ENCODE measurements at places on chromosomes 12 and 14.

DNA sequence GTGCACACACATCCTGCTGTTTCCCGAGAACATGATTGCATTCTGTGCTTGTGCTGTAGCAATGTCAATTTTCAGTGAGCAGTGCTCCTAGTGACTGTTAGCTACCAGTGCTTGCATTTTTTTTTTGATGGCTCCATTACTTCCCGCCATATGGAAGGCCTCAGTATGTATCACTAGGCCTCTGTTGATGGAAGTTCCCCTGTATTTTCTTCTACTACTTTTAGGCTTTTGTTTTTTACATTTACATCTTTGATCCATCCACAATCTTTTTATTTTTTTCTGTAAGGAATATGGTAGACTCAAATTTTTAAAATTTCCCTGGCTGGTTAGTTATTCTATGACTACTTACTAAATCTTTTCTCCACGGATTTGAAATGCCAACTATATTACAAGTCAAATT, 49.1 kb downstream of the ZNF664 start:
- H3K27me3 ChIP-seq, result no peaks in the 10 kb centered on the region
- no peaks in the 10 kb centered on the region for H3K4me1 ChIP-seq
- H3K27ac ChIP-seq, result no peak overlapping the region
- DNase-seq, result no peak

- H3K4me3 ChIP-seq, result no peak overlapping the region
- no peaks in the 10 kb centered on the region for H3K4me1 ChIP-seq
- no peak for DNase-seq
- no peaks in the 10 kb centered on the region for H3K27me3 ChIP-seq
- H3K36me3 ChIP-seq, result no peaks in the 10 kb centered on the region
Observed at GRCh38 chr12:104627990-104628830, 171.5 kb downstream of the CHST11 start.

GRCh38 chr12:75444429-75445136, 36.0 kb upstream of the GLIPR1 start:
- H3K36me3 ChIP-seq, result no peaks in the 10 kb centered on the region
- H3K4me1 ChIP-seq, result no peaks in the 10 kb centered on the region
- no peaks in the 10 kb centered on the region for H3K27me3 ChIP-seq

- H3K27me3 ChIP-seq, result no peaks in the 10 kb centered on the region
- DNase-seq, result no peak
- H3K4me3 ChIP-seq, result no peak overlapping the region
Observed at GRCh38 chr12:82691513-82691912, 4.8 kb downstream of the TMTC2 start.

DNA sequence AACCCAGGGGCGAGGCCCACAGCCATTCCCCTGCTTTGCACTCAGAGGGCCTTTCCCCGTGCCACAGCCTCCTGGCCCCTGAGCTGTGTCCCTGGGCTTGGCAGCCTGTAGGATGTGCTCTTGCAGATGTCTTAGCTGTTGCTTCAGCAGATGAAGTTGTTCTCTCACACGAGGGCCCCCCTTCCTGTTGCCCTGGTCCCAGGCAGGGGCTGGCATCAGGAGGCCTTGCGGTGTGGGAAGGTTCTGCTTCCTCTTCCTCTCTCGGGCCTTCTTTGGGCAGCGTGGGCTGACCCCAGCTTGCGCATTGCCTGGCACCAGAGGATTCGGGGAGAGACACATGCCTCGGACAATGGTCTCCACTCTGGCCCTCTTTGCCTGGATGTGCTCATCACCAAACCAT, 12.7 kb downstream of the PROX2 start:
- no peak overlapping the region for H3K4me3 ChIP-seq
- no peaks in the 10 kb centered on the region for H3K4me1 ChIP-seq
- DNase-seq, result no peak
- H3K36me3 ChIP-seq, result no peaks in the 10 kb centered on the region
- no peak overlapping the region for H3K27ac ChIP-seq
- no peaks in the 10 kb centered on the region for H3K27me3 ChIP-seq

DNA sequence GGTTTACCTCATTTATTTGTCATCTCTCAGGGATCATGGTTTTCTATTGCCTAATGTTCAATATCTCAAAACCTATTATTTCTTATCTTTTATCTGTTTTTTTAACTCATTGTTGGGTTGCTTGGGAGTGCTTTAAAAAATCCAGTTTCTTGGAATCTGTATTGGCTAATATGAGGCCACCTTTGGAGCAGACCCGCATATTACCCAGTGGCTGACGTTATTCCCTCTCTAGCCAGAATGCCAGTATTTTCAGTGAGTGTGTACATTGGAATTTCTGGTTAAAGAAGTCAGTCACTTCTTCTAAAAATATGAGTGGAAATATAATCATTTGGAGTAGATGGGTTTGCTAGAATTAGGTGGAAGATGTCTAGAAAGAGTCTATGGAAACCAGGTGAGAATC, 38.3 kb downstream of the PRMT8 start:
- H3K4me1 ChIP-seq, result no peaks in the 10 kb centered on the region
- no peaks in the 10 kb centered on the region for H3K27me3 ChIP-seq
- no peak overlapping the region for H3K4me3 ChIP-seq
- no peak overlapping the region for H3K27ac ChIP-seq
- DNase-seq, result no peak
- H3K36me3 ChIP-seq, result no peaks in the 10 kb centered on the region

DNA sequence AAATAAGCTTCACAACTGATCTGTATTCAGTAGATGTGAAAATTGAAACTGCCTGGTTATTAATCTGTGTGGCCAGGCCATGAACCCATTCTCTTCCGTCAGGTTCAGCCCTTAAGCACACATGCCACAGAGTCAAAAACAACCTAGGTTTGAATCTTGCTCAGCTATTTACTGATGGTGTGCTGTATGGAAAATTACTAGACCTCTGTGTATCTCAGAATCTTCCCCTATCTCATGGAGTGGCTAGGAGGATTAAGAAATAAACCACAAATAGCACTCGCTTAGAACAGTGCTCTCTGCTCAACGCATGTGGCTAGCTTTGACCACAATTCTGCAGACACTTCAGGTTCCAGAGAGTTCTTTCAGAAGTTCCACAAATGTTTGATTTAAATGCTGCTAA, 240.7 kb upstream of the PLEKHG7 start:
- no peak for DNase-seq
- H3K27ac ChIP-seq, result no peak overlapping the region
- no peaks in the 10 kb centered on the region for H3K36me3 ChIP-seq
- no peak overlapping the region for H3K4me3 ChIP-seq

DNA sequence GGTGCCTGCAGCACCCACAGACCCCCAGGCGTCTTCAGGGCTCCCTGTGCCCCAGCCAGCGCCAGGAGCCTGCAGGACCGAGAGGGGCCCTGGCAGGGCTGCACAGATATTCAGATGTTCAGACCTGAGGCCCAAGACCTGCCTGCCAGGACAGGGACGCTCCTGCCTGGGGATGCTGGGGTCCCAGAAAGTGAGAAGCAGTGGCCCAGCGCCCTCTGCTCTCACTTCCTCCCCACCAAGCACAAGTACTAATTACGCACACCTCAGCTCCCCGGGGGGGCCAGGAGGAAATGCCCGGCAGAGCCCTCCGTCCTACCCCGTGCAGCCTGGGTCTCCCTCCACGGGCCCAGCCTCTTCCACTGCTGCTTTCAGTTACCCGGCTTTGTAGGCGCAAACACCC, 28.8 kb upstream of the INF2 start:
- H3K27me3 ChIP-seq, result no peaks in the 10 kb centered on the region
- no peaks in the 10 kb centered on the region for H3K36me3 ChIP-seq
- DNase-seq, result no peak
- no peak overlapping the region for H3K27ac ChIP-seq

DNA sequence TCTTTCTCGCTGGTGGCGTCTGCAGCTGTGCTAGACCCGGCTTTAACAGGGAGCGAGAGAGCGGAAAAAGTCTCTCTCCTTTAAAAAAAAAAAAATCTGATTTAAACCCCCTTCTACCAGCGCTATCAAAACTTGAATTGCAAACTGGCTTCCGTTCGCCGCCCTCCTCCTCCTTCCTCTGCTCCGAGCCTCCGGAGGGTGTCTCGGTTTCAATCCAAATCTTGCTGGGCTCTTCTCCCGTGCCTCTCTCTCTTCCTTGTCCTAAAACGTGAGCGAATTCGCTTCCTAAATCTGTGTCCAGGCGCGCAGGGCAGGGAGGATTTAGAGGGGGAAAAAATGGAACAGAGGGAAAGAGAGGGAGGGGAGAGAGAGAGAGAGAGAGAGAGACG, 272 bp downstream of the TBX3 start:
- DNase-seq, result no peak
- no peaks in the 10 kb centered on the region for H3K36me3 ChIP-seq
- H3K4me3 ChIP-seq, result peak overlapping the region; percentile 84
- H3K27me3 ChIP-seq, result peaks cover 12% of the 10 kb centered on the region
- H3K27ac ChIP-seq, result peak overlapping the region; percentile 93

DNA sequence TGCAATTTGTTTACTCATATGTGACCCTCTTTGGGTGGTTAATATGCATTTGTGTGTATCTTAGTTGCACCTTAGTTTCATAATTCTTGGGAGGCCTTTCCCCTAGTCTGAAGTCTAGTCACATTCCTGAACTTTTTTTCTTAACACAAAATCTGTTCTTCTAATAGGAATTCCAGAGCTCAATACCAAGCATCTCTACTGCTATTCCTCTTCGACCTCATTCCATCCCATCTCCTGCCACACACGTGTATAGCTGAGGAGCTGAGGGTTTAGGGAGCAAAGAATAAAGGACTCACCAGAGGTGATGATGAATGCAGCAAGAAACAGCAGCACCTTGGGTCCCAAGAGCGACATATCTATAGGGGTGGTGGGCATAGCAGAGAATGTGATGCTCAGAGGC, 875 bp downstream of the MFAP5 start:
- no peaks in the 10 kb centered on the region for H3K4me1 ChIP-seq
- DNase-seq, result no peak
- peak overlapping the region; percentile 47 for H3K4me3 ChIP-seq
- no peaks in the 10 kb centered on the region for H3K27me3 ChIP-seq
- no peak overlapping the region for H3K27ac ChIP-seq
- H3K36me3 ChIP-seq, result no peaks in the 10 kb centered on the region

- H3K36me3 ChIP-seq, result no peaks in the 10 kb centered on the region
- H3K4me3 ChIP-seq, result no peak overlapping the region
Observed at GRCh38 chr12:13179211-13180074, 17.1 kb upstream of the EMP1 start.

- H3K27ac ChIP-seq, result no peak overlapping the region
- peaks cover 3% of the 10 kb centered on the region for H3K4me1 ChIP-seq
- peaks cover 14% of the 10 kb centered on the region for H3K27me3 ChIP-seq
- peak; percentile 72 for DNase-seq
- H3K4me3 ChIP-seq, result peak overlapping the region; percentile 35
- H3K36me3 ChIP-seq, result no peaks in the 10 kb centered on the region
Observed at GRCh38 chr12:48995086-48995879, 3.9 kb downstream of the DDN start.

- H3K27me3 ChIP-seq, result no peaks in the 10 kb centered on the region
- peaks cover 7% of the 10 kb centered on the region for H3K4me1 ChIP-seq
- H3K27ac ChIP-seq, result peak overlapping the region; percentile 13
- DNase-seq, result no peak
Observed at GRCh38 chr14:90491911-90492531, 95.2 kb downstream of the CALM1 start.

DNA sequence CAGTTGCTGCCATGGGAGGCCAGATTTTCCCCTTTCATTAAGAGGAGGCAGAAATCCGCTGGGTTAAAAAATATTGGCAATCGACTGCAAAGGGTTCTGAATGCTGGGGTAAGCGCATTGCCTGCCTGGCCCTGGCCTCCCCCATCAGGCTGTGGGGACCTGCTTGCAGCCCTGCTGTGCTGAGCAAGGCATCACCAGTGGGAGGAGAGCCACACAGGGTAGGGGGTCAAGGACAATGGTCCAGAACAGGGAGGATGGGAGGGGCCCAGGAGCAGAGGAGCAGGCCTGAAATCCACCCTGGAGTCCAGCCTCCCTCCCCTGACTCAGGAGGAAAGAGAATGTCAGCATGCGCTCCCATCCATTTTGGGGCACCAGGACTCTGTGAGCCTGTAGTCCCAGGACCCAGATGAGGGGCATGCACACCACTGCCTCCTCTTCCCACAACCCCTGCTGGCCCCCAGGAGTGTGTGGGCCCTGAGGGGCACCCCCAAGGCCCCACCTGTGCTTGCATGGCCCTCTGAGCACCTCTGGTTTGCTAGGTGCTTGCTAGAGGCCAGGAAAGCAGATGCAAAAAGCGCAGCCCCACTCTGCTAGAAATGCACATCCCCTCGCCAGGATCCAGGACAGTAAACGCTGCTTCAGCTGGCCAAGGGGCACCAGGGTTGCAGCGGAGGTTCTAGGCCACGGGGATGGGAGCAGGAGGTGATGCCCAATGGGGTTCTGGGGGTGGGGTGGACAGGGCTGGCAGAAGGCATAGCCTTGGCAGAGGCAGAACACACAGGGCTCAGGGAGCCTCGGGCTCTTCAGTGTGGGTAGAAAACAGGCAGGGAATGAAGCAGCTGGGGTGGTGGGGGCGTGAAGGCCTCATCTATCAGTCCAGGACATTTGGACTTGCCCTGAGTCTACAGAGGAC, 14.6 kb downstream of the TESC start:
- peaks cover 7% of the 10 kb centered on the region for H3K4me1 ChIP-seq
- peak; percentile 34 for DNase-seq
- peak overlapping the region; percentile 62 for H3K27ac ChIP-seq
- no peaks in the 10 kb centered on the region for H3K27me3 ChIP-seq
- no peak overlapping the region for H3K4me3 ChIP-seq

- DNase-seq, result no peak
- H3K4me3 ChIP-seq, result no peak overlapping the region
- no peaks in the 10 kb centered on the region for H3K36me3 ChIP-seq
- H3K27ac ChIP-seq, result no peak overlapping the region
- H3K27me3 ChIP-seq, result no peaks in the 10 kb centered on the region
Observed at GRCh38 chr12:31260840-31261239, 65.1 kb downstream of the SINHCAF start.

GRCh38 chr12:93883436-93884154, 206.4 kb downstream of the CRADD start:
- no peaks in the 10 kb centered on the region for H3K4me1 ChIP-seq
- no peak overlapping the region for H3K4me3 ChIP-seq
- H3K27ac ChIP-seq, result no peak overlapping the region
- no peaks in the 10 kb centered on the region for H3K27me3 ChIP-seq

DNA sequence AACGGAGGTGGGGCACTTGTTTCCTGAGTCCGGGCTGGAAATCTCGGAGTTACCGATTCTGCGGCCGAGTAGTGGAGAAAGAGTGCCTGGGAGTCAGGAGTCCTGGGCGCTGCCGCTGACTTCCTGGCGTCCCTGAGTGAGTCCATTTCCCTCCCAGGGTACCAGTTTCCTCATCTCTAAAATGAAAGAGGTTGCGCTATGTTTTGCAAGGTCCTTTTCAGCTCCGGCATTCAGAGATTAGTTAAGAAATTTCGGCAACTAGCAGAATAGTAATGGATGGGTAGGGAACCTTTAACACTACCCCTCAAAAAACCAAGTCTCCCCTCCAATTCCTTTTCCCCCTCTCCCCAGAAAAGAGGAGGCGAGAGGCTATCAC, 724 bp downstream of the BLOC1S1 start:
- no peaks in the 10 kb centered on the region for H3K36me3 ChIP-seq
- H3K27ac ChIP-seq, result peak overlapping the region; percentile 97
- no peak for DNase-seq
- peaks cover 16% of the 10 kb centered on the region for H3K4me1 ChIP-seq
- H3K4me3 ChIP-seq, result peak overlapping the region; percentile 76

DNA sequence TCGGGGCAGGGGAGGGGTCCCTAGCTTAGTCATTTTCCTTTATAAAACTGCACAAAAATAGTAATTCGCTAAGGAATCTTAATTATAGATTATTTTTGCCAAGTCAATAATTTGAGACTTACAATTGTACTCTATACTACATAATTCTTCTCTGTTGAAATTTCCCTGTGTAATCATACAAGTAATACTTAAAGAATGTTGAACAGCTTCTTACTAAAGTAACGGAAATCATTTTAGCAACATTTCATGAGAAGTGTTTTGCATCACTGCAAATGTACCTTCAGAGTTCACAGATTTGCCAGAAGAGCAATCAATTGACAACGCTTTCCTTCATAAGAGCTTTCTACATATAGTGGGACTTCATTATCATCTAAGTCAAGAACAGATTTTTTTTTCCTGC, 7.9 kb upstream of the GNG2 start:
- DNase-seq, result no peak
- H3K4me3 ChIP-seq, result no peak overlapping the region
- no peak overlapping the region for H3K27ac ChIP-seq
- H3K36me3 ChIP-seq, result no peaks in the 10 kb centered on the region

All from breast epithelium (tissue), 4 donors.